ENCODE measurements at places on chromosomes 1 and 21. TPM values are rescaled to one million over a fixed set of nuclear protein-coding genes. Genes with fewer than 3 reads are reported as not detected.

DNA sequence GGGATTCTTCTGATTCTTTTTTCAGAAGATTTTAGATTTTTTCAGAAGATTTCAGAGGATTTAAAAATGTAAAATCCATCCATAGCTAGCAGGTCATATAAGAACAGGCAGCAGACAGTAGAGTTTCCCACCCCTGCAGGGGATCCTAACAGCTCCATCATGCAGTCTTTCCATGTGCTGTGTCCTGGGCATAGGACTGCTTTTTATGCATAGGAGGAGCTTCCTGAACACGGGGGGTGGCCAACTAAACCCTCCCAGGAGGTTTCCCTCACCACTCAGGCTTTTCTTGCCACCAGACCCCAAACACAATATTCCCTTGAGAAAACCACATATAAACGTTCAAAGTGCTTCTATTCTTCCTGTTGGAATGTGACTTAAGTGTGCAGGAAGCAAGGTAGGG lies 90.1 kb upstream of the TNR start:
- no peak for DNase-seq

- DNase-seq = no peak
Observed at GRCh38 chr1:202873026-202873425, 15.9 kb downstream of the RABIF start.

GRCh38 chr1:153613406-153613805 lies 469 bp upstream of the S100A16 start:
- no peak for DNase-seq

DNA sequence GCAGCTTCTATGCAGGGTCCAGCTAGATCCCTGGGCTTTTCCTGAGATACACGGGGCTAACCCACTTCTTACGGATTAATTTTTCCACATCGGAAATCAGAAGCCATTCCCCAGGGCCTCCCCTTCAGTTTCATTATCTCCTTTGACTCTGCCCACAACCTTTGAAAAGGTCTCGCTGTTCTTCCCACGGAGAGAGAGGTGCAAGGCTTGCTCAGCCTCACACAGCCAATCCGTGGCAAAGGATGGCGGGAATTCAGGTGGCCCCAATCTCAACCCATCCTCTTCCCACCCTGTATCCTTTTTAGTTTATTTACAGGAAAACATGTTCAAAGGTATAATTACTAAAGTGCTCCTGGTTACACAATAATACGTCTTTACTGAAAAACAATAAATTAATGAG lies 702 bp upstream of the MAPKAPK2 start:
- DNase-seq = no peak

- no peak for DNase-seq
Observed at GRCh38 chr21:38819719-38820159, 14.0 kb downstream of the ETS2 start.

DNA sequence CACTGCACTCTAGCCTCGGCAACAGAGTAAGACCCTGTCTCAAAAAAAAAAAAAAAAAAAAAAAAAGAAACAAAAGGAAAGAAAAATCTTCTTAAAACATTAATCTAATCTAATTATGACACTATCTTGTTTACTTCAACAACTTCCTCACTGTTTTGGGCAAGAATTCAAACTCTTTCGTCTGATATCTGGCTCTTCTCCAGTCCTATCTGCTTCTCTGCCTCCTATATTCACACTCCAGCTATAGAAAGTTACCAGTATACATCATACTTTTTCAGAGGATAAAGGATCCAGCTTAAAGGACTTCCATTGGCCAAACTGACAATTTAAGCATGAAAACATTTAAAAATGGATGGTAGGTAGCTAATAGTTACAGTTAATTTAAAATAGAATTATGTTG lies 47.3 kb downstream of the EIF2B3 start:
- no peak for DNase-seq

DNA sequence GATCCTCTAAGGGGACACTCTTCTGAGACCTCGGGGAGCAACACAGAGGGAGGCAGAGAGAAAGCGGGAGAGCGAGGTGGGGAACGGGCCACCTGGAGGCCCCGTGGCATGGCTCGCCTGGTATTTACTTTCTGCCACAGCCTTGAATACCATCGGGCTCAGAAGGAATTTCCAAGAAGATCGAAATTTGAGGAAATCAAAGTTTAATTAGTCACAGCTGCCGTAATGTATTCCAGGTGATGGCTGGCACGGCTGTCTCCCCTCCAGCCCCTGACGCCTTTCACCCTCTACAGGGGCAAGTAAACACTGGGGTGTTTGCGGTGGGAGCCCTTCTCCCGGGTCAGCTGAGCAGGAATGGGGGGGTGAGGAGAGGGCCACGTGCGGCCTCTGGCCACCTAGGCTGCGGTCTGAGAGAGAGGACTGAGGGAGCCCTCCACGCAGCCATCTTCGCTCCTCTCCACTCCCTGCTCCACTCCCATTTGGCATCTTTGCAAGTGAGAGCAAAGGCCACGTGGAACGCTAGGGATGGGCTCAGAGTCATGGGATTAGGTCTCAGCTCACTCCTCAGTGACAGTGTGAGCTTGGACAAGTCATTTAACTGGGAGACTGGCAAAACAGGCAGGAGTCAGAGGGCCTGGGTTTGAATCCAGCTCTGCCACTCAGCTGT lies 125.2 kb downstream of the SYF2 start:
- DNase-seq = no peak

Gene ARHGAP30
- total RNA-seq = 14.7 TPM

- no peak for DNase-seq
Observed at GRCh38 chr1:205791568-205792180, 16.4 kb upstream of the RAB29 start.

- no peak for DNase-seq
Observed at GRCh38 chr1:224980181-224980580, 50.7 kb downstream of the DNAH14 start.

Gene ADAMTS4
- total RNA-seq = 109 TPM

Gene PLA2G2C
- total RNA-seq = not detected

Gene S100A14
- total RNA-seq = 1.5 TPM

Gene PLEKHG5
- total RNA-seq = 11.4 TPM

Gene CD1C
- not detected for total RNA-seq

Gene MX1
- total RNA-seq = 82.5 TPM

- DNase-seq = no peak
Observed at GRCh38 chr21:16377120-16377658, 647.4 kb downstream of the USP25 start.

DNA sequence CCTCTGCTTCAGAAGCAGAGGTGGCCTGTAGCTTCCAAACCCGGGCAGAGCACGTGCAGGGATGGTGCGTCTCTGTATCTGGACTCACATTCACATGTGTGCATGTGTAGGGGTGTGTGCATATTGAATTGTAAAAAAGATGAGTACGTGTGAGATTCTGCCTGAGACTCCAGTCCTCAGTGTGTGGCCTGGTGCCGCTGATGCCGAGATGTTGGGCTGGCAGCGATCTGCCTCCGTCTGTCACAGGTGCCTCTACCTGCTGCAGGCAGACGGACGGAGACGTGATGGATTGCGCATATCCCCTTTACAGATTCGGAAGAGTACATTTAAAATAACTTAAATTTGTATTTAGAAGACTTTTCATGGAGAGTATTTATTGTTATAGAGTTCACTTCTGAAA lies 53.6 kb downstream of the ADARB1 start:
- DNase-seq = no peak

GRCh38 chr1:223001653-223002634 lies 141.1 kb downstream of the TLR5 start:
- DNase-seq = no peak

Gene TAS1R3
- 2.7 TPM for total RNA-seq

Gene IQGAP3
- total RNA-seq = not detected

GRCh38 chr1:105087506-105087905 lies 1337.8 kb downstream of the AMY1C start:
- no peak for DNase-seq

DNA sequence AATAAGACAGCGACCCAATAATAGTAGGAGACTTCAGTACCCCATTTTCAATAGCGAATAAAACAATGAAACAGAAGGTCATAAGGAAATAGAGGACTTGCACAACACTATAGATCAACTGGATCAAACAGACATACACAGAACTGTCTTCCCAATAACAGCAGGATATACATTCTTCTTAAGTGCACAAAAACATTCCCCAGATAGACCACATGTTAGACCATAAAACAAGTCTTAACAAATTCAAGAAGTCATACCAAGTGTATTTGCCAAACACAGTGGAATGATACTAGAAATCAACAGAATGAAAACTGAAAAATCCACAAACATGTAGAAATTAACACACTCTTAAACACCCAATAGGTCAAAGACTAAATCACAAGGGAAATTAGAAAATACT lies 78.0 kb downstream of the LBR start:
- DNase-seq = no peak

Gene ZNF593OS
- total RNA-seq = not detected

Gene CA6
- not detected for total RNA-seq

- DNase-seq = no peak
Observed at GRCh38 chr1:223834660-223835263, 11.0 kb downstream of the TP53BP2 start.

Gene OR14C36
- not detected for total RNA-seq

Gene S100A5
- not detected for total RNA-seq

DNA sequence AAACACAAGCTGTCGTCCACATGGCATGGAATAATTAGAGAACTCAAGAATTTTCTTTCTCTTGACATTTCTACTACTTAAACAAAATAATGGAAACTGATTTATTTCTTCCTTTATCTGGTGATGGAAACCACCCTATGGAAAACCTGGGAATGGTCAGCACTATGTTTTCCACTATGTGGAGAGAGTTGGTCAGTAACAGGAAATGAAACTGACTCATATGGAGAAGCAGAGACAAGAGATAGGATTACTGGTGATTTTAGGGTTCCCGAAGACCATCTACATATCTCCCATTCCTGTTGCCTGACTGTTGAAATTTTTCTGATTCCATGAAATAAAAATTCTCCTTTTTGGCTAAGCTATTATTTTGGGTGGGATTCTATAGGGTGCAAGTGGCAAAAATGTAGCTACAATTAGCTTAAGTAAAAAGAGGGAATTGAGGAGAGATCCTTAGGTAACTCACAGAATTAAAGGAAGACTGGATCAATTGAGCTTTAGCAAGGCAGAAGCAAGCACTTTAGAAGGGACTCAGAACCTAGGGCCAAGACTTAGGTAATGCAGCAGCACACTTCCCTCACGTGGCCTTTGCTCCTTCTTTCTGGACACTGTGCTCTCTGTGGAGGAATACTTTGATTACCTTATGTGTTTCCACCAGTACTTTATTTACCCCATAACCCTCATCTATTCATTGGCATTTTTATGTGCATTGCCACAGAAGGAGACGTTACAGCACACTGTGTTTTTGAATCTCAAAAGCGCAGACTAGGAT lies 89.6 kb downstream of the LEPR start:
- DNase-seq = no peak

DNA sequence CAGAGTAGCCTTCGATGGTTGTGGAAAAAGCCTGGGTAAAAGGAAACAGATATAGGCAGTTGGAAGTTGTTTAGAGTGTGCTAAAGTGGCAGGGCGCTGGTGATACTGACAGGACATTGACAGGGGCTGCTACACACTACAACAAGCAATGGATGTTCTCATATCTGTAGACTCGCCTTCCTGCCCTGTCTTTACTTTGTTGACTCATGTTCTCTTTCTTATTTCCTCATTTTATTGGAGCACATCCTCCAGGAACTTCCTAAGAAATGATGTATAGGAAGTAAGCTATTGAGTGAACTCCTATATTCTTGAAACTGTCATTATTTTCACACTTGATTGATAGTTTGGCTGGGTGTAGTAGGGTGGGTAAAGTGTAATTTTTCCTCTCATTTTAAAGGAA lies 51.0 kb downstream of the C4BPA start:
- no peak for DNase-seq

Gene NIBAN1
- 74.6 TPM for total RNA-seq

Gene RIMS3
- 43.9 TPM for total RNA-seq

- DNase-seq = no peak
Observed at GRCh38 chr1:58650141-58650540, 49.7 kb downstream of the MYSM1 start.

DNA sequence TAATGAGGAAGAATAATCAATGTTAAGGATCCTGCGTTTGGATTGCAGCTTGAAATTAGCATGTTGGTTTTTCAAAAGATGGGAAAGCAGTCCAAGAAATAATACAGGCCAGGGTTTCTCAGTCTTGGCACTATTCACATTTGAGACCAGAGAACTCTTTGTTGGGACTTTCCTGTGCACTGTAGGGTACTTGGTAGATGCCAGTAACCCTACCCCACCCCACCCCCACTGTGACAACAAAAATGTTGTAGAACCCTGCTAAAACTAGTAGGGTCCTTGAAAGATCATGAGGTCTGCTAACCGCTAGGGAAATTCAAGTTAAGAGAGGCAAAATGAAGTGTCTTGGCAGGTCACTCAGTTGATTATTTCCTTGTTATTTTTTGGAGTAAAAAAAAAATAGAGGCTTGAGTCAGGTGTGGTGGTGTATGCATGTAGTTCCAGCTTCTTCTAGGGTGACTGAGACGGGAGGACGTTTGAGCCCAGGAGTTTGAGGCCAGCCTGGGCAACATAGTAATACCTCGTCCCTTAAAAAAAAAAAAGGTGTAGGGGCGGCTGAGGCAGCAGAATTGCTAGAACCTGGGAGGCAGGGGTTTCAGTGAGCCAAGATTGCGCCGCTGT lies 53.3 kb downstream of the SPEN start:
- no peak for DNase-seq
